ENCODE measurements at places on chromosomes 11 and 22.

GRCh38 chr11:109059402-109059801, 362.6 kb upstream of the C11orf87 start:
- no peak for DNase-seq

DNA sequence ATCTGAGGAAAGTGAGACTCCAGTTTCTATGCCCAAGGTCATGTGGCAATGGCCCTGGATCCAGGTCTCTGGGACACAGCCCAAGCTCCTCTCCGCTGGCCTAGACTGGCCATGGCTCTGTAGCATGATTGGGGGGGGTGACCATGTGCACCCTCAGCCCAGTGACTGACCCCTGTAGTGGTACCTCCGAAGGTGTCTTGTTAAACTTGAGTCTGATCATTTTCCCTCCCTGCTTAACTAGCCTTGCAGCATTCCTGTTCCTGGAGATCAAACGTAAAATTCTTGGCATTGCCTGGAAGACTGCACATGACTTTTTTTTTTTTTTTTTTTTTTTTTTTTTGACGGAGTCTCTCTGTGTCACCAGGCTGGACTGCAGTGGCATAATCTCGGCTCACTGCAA, 1116.0 kb downstream of the TBC1D22A start:
- no peak for DNase-seq

DNA sequence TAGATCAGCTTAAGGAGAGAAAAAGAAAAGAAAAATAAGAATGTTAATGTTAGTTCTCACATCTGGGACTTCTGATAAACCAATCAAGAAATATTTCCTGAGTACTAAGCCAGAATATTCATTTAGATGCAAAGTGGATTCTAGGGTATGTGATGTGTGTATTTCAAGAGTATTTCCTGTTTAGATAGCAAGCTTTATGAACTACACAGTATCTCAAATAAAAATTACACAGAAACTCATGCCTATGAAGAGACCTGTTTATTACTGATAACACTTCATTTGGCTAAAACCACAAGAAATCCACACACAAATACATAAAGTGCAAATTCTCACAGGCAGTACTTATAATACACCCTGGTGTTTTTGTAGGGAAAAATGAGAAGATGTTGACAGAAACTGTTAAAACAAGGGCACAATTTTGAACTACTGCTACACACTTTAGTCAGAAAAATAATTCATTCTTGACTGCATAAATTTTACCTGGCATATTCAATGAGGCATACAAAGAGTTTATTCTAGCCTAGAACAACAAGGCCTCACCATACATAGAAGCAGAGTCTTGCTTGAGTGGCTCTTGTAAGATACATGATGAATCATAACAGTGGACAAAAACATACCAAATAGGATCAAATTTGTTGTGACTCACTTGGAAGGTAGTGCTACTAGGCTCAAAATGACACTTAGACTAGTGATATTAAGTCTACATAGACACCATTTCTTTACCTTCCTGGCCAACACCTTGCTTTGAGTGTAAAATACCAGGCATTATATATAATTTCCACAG, 18.8 kb upstream of the P4HA3 start:
- no peak for DNase-seq

- no peak for DNase-seq
These were observed 29.3 kb downstream of the TPBGL start for GRCh38 chr11:75269896-75270295.

GRCh38 chr11:123544631-123545375, 109.6 kb downstream of the SCN3B start:
- DNase-seq: no peak

DNA sequence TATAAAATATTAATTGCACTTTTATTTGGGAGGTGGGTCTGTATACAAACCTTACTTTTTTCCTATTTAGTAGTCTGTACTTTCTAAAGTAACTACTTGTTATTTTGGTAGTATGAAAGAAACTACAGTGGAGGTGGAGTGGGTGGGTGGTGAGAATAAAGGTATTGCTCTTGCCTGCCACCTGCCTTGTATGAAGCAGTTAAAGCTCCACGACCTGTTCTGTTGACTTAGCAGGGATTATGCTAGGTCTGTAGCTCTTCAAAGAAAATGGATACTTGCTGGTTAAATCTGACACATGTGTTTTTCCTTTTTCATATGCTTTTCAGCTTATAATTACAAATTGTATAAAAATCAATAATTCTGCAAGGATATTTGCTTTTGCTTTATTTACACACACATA, 111.9 kb downstream of the EHF start:
- DNase-seq: no peak

DNA sequence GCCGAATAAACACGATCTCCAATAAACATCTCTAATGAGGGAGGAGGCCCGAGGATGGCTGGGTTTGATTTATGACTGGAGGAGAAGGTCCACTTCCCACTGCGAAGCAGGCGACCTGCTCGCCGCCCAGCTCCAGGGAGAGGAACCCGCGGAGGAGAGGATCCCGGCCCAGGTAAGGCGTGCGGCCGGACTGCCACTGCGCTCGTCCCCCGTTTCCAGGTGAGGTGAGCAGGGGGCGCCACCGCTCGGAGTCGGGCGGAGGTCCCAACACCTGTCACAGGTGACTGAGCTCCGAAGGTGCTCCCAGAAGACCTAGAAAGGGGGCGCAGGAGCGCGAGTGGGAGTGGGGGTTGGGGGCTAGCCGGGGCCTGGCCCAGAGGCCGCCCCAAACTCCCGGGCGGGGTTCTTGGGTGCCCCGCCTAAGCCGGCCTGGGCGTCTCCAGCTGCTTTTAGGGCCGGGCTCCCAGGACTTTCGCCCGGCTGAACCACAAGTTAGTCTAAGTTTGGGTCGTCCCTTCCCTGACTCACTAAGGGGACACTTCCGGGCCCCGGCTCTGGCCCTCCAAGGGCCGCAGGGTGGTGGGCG, 5.4 kb upstream of the PAX6 start:
- DNase-seq: no peak

DNA sequence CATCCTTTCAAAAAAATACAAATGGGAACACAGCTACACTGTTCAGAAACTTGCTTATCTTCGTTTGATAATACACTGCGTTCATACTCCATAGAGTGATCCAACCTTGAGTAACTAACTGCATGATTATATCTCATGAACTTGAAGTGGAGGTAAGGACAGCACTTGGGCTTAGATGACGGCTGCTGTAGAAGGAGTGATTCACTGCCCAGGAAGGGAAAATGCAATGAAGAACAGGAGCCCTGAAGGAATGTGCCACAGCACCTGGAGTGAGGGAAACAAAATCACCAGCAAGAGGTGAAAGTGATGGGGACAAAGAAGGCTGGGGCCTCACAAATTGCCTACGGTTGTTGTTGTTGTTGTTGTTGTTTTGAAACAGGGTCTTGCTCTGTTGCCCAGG, 44.1 kb upstream of the SC5D start:
- DNase-seq: no peak

DNA sequence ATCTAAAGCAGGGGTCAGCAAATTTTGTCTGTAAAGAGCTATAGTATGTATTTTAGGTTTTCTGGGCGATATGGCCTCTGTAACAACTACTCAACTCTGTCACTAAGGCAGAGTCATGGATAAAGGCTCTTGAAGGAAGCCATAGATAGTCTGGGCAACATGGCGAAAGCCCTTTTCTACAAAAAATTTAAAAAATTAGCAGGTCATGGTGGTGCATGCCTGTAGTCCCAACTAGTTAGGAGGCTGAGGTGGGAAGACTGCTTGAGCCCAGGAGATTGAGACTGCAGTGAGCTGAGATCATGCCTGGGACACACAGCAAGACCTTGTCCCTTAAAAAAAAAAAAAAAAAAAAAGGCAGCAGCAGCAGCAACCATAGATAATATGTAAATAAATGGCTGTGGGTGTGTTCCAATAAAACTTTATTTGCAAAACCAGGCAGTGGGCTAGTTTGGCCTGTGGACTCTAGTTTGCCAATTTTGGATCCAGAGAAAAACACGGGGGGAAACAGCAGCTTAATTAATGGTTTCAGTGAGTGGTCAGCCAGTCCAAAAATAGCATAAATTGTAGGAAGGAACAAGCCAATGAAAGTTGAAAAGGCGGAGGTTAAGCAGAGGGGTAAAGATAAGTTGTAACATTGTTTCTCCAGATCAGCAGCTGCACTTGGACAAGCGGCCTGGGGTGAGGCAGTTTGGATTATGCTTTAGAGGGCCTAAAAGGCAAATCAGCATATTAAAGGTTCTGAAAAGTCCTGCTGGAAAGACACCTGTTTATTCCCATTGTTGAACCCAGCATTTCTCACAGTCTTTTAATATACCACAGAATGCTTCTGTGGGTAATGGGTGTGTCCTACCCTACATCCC, 62.6 kb downstream of the KIAA1671 start:
- DNase-seq: no peak

DNA sequence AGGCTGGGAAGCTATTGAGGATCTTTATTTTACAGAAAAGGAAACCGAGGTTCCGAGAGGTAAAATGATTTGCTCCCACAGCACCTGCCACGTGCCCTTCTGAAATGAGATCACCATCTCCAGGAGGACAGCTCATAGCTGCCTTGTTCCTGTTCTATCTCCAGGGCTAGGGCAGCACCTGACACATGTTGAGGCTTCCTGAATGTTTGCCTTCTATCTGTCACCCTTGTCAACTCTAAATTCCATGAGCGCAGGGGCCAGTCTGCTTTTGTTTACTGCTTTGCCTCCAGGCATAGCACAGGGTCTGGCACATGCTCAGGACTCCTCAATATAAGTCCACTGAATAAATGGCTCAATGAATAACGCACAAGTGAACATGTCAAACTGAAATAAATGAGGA, 24.1 kb downstream of the ASCC2 start:
- no peak for DNase-seq

DNA sequence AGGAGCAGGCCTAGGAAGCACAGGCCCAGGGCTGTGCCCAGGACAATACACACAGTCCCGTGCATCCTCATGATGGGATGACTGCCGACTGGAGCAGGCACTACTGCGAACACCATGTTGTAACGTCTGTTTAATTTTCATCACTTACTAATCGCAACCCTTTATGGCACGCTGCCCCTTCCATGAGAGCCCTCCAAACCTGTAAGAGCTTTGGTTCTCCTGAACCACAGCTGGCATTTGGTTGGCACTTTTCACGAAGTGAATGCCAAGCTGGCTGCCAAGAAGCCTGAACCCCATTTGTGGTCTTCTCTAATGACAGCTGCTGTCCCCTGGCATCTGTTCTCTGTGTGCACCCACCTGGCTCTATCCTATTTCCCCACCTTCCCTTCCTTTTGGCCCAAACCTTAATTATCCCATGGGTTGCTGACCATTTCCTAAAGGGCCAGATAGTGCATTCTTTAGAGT, 36.5 kb downstream of the APOL1 start:
- no peak for DNase-seq

All from activated CD4-positive, alpha-beta T cell treated with anti-CD3 and anti-CD28 coated beads, Interleukin-2, Interleukin-6, amounts not matched to agents 100 ng/mL and 50 ng/mL, durations not matched to agents 16 hours and 8 hours (primary cell).